Liver (tissue), 10 donors: ENCODE measurements at places on chromosomes 3 and 15. TPM values are rescaled to one million over a fixed set of nuclear protein-coding genes. Genes with fewer than 3 reads are reported as not detected.
A peak's percentile ranks its signal among the peaks of the same experiment; 100 is the strongest.

DNA sequence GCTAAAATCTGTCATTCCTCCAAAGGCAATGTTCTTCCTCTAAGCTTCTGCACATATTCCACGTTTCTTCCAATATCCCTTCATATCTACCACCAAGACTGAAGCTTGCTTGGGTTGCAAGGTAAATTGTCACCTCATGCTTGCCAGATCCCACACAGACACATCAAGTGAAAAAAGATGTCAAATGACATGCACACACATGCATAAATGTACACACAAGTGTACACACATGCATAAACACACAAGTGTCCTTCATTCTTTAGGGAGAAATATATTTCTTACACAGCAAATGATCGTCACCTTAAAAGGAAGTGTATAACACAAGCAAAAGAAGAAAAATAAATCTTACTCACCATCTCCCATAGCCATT is 59.4 kb downstream of the CLASP2 start:
- H3K27ac ChIP-seq, result no peak overlapping the region
- no peaks in the 10 kb centered on the region for H3K27me3 ChIP-seq
- peak overlapping the region; percentile 53 for H3K4me3 ChIP-seq

Gene GUCA1C
- total RNA-seq, result not detected

DNA sequence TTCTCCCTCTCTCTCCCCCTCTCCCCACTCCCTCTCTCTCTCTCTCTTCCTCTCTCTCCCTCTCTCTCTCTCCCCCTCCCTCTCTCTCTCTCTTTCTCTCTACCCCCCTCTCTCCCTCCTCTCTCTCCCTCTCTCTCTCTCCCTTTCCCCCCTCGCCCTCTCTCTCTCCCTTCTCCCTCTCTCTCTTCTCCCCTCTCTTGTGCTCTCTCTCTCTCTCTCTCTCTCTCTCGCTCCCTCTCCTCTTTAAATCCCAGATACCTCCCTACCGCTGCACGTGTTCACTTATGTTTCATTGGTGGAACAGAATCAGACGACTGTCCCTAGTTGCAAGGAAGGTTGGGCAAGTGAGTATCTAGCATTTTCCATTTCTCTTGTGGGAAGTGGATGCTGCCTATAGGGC is 166.5 kb downstream of the EBLN2 start:
- H3K27ac ChIP-seq, result no peak overlapping the region
- H3K4me1 ChIP-seq, result no peaks in the 10 kb centered on the region
- H3K27me3 ChIP-seq, result no peaks in the 10 kb centered on the region

DNA sequence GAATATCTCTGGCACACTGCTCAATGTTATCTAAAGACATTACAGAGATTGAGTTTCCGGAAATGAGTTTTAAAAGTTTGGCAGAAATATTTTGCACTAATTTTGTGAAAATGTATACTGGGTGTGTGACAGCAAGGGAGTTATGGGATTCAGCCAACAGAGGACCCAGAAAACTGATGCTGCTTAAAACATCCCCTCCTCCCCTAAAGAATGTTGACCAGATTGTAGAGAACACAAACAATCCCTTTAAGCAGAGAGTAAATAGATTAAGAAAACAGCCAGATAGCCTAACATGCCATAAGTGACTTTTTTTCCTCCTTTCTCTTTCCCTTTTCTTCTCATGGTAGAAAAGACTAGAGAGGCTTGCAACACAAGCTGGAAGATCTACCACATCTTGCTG is 928.0 kb upstream of the ALCAM start:
- no peaks in the 10 kb centered on the region for H3K4me1 ChIP-seq
- H3K36me3 ChIP-seq, result no peaks in the 10 kb centered on the region
- H3K27me3 ChIP-seq, result no peaks in the 10 kb centered on the region
- H3K27ac ChIP-seq, result no peak overlapping the region
- H3K4me3 ChIP-seq, result no peak overlapping the region

Gene CACNA2D2
- 0.17 TPM for total RNA-seq

Gene HHLA2
- 0.14 TPM for total RNA-seq

- no peak overlapping the region for H3K4me3 ChIP-seq
- no peak for DNase-seq
- H3K27me3 ChIP-seq, result no peaks in the 10 kb centered on the region
Observed at GRCh38 chr3:184466413-184466960, 86.6 kb downstream of the CHRD start.

GRCh38 chr15:93087825-93088199 is 1.2 kb downstream of the RGMA start:
- no peaks in the 10 kb centered on the region for H3K36me3 ChIP-seq
- DNase-seq, result peak; percentile 66
- H3K4me3 ChIP-seq, result no peak overlapping the region
- no peak overlapping the region for H3K27ac ChIP-seq

- H3K27ac ChIP-seq, result no peak overlapping the region
- H3K36me3 ChIP-seq, result no peaks in the 10 kb centered on the region
- no peak overlapping the region for H3K4me3 ChIP-seq
Observed at GRCh38 chr3:106326941-106327695, 458.3 kb upstream of the CBLB start.

GRCh38 chr15:38041576-38041975 is 107.1 kb downstream of the TMCO5A start:
- H3K4me1 ChIP-seq, result no peaks in the 10 kb centered on the region
- no peak overlapping the region for H3K4me3 ChIP-seq
- no peaks in the 10 kb centered on the region for H3K27me3 ChIP-seq
- no peak overlapping the region for H3K27ac ChIP-seq
- no peak for DNase-seq
- no peaks in the 10 kb centered on the region for H3K36me3 ChIP-seq
